ENCODE measurements at places on chromosomes 1 and 21.

DNA sequence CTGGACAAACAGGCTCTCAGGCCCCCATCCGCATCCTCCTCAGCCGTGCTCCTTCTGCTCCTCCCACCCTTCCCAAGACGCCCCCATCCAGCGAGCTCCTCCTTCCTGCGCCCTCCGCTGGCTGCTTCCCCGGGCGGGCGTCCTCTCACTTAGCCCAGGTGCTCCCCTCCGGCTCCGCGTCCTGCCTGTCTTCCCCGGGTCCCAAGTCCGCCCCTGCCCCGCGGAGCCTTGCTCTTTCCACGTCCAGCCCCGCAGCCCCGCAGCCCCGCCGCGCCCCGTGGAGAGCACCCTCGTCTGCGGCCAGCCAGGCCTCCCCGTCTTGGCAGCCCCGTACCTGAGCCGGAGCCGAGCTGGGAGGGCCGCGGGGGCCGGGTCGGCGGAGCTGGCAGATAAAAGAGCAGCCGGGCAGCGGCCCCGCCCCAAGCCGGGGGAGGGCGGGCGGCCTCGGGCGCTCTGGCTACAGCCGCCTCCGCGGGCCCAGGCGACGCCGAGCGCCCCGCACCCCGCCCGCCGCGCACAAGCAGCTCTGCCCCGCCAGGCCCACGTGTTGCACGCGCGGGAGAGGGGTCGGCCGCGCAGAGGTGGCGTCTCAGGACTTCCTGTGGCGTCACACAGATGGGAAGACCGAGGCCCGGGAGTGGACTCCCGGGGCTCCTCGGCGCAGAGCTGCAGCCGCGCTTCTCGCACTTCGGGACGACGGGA lies at the start of gene PAQR7:
Gene PAQR7 (minus strand): TSS at position 555 of the 702 bp plus-strand sequence. CDS start 11,869 bp downstream, outside the sequence.
- H3K27ac ChIP-seq = no peak within 1 kb of the TSS
- no peak within 1 kb of the TSS for H3K4me3 ChIP-seq
- no peak for DNase-seq
- H3K36me3 ChIP-seq = no peaks in the 10 kb centered on the region

DNA sequence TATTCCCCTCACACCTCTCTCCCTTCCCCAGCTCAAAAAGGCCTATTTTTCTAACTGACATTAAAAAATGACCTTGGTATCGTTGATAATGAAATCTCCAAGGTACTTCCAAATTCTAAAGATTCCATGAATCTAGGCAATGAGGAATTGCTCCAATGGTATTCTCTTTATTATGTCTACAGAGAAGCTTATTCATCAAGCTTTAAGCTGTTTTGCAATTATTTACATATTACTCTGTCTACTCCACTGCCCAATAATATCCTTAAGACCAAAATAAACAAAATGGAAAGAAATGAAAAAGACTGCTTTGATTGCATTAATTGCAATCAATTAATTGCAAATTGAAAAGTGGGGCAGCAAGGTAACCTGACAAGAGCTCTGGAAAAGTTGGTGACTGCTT lies 7.9 kb downstream of the PLPP3 start:
- DNase-seq = no peak
- H3K27ac ChIP-seq = no peak overlapping the region
- H3K4me1 ChIP-seq = peaks cover 1% of the 10 kb centered on the region
- no peaks in the 10 kb centered on the region for H3K27me3 ChIP-seq
- no peak overlapping the region for H3K4me3 ChIP-seq

- peak overlapping the region; percentile 97 for H3K27ac ChIP-seq
- peaks cover 28% of the 10 kb centered on the region for H3K36me3 ChIP-seq
- no peaks in the 10 kb centered on the region for H3K27me3 ChIP-seq
- peak; percentile 80 for DNase-seq
- H3K4me1 ChIP-seq = peaks cover 54% of the 10 kb centered on the region
These were observed 820 bp upstream of the TTF2 start for GRCh38 chr1:117059334-117059677.

DNA sequence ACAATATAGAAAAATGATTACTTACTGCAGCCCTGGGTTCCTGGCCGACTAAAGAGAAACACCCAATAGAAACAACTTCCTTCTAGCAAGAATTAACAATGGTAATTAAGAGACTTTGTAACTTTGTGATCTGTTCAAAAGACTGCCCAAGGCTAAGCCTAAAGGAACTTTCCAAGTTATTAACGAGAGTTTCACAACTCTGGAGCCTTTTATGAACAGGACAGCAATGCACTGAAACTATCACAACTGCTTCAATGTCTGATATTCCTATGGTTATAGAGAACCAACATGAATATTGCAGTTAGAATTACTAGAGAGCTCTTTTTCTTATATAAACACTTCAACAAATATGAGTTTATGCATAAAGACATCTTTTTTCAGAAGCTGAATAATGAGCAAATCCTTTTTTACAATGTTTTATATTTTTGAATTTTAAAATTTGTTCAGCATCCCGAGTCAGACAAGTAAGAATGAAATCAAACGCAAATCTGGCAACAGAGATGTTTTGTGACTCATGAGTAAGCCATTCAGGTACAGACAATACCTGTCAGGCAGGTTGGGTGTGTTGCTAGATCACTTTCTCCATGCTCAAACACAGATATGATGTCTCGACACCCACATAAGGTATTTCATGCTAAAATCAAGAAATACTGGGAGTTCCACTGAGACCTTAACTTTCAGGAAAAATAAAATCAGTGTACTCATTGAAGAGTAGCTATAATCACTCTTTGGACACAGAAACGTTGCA lies 22.2 kb upstream of the KCNJ15 start:
- no peak overlapping the region for H3K4me3 ChIP-seq
- DNase-seq = no peak
- H3K36me3 ChIP-seq = no peaks in the 10 kb centered on the region
- no peak overlapping the region for H3K27ac ChIP-seq
- no peaks in the 10 kb centered on the region for H3K4me1 ChIP-seq

DNA sequence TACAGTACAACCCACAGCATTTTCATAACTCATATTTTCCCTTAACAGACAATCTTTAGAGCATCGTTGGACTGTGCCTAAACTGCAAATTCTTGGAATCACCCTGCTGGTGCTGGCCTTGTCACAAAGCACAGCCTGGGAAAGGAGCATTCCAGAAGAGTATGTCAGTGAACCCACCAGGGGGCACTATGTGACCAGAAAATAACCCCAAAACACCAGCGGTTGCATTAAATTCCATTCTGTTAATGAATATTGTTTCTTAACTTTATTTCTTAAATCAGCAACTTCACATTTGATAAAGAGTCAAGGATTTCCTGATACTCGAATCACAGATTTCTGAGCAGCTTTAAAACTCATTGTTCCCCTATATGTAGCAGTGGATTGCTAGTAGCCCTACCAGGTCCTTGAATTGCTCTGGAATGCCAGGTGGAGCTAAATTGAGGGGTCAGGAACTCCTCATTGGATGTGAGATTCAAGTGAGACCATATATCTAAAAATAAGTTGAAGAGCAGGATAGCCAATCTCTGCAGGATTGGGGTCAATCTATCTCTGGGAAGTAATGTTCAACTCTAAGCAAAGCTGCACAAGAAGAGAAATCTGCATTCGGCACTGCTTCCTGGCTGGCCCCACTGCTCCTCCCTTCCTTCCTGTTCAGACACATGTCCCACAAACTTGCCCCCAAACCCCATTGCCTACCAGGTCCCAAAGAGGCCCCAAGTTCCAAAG lies 12.7 kb upstream of the RAB4A start:
- no peaks in the 10 kb centered on the region for H3K27me3 ChIP-seq
- no peak overlapping the region for H3K27ac ChIP-seq
- DNase-seq = peak; percentile 68
- no peaks in the 10 kb centered on the region for H3K36me3 ChIP-seq

GRCh38 chr1:41582351-41582750 lies 97.9 kb upstream of the EDN2 start:
- H3K36me3 ChIP-seq = peaks cover 97% of the 10 kb centered on the region
- no peak for DNase-seq
- no peaks in the 10 kb centered on the region for H3K4me1 ChIP-seq
- no peaks in the 10 kb centered on the region for H3K27me3 ChIP-seq
- H3K27ac ChIP-seq = peak overlapping the region; percentile 2

GRCh38 chr1:177615251-177615650 lies 354.6 kb downstream of the SEC16B start:
- H3K27ac ChIP-seq = no peak overlapping the region
- DNase-seq = no peak
- no peak overlapping the region for H3K4me3 ChIP-seq
- no peaks in the 10 kb centered on the region for H3K36me3 ChIP-seq

DNA sequence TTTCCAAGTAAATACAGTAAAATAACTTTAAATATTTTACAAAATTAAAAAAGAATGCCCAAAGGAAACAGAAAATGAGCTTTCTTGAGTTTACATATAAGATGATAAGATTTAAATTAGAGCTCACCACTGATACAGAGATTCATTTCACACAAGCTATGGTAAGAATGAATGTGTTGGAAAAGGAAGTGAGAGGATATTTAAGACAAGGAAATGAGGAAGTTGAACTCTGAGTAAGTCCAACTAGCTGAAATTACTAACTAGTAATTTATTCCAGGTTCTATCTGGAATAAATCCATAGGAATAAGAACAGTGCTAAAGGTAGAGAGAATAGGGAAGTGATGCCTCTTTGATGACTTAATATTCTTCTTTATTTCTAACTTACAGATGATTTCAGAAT lies 42.4 kb downstream of the FNBP1L start:
- no peak overlapping the region for H3K4me3 ChIP-seq
- no peak for DNase-seq
- no peaks in the 10 kb centered on the region for H3K4me1 ChIP-seq
- no peaks in the 10 kb centered on the region for H3K36me3 ChIP-seq

DNA sequence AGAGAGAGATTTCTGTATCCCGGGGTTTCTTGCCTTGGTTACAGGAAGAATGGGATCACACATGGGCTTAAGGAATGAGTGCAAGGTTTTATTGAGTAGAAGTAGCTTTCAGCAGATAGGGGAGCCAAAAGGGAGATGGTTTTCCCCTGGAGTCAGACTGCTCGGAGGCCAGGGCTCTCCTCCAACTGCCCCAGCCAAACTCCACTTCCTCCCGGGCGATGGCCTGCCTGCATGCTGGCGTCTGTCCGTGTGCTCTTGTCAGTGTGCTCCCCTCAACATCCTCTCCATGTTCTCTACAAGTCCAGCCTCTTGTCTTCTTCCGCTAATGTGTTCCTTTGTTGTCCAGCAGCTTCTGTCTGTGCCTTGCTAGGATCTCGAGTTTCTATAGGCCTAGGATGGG lies 421.3 kb upstream of the ADGRL2 start:
- H3K27ac ChIP-seq = no peak overlapping the region
- no peaks in the 10 kb centered on the region for H3K4me1 ChIP-seq
- no peak for DNase-seq
- H3K27me3 ChIP-seq = no peaks in the 10 kb centered on the region
- H3K4me3 ChIP-seq = no peak overlapping the region

- H3K4me3 ChIP-seq = no peak overlapping the region
- H3K4me1 ChIP-seq = peaks cover 99% of the 10 kb centered on the region
- H3K27ac ChIP-seq = peak overlapping the region; percentile 92
- H3K27me3 ChIP-seq = no peaks in the 10 kb centered on the region
These were observed 7.7 kb downstream of the GALNT2 start for GRCh38 chr1:230074762-230075161.

GRCh38 chr1:209674957-209675564 lies at the start of gene G0S2:
Gene G0S2, plus strand, starts transcription at chr1:209675412. Its CDS starts 273 bp downstream, at chr1:209675685.
- no peaks in the 10 kb centered on the region for H3K36me3 ChIP-seq
- no peak within 1 kb of the TSS for H3K4me3 ChIP-seq
- H3K27me3 ChIP-seq = peaks cover 15% of the 10 kb centered on the region
- H3K27ac ChIP-seq = no peak within 1 kb of the TSS

DNA sequence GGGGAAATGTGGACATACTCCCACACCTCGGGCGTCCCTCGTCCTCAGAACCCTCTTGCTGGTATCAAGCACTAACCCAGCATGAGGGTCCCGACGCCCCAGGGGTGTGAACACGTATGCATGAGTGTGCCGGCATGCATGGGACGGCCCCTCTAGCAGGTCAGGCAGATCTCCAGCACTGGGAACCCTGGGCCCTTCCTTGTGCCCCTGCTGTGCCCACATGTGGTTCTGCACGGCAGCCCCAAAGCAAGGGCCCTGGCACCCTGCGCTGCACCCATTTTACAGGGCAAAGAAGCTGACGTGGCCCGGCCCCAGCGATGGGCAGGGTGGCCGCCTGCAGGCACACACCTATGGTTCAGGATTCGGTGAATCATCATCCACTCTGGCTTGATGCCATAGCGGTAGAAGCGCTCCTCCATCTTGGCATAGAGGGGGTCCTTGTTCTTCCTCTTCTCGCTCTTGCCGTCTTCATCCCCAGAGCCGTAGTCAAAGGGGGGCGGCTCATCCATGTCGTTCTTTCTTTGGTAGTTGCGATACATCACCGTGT lies 34.2 kb downstream of the CHD5 start:
- H3K27ac ChIP-seq = no peak overlapping the region
- no peaks in the 10 kb centered on the region for H3K4me1 ChIP-seq
- H3K36me3 ChIP-seq = no peaks in the 10 kb centered on the region
- H3K4me3 ChIP-seq = no peak overlapping the region

- H3K27ac ChIP-seq = no peak overlapping the region
- DNase-seq = no peak
- H3K4me1 ChIP-seq = no peaks in the 10 kb centered on the region
- H3K27me3 ChIP-seq = peaks cover 19% of the 10 kb centered on the region
- H3K4me3 ChIP-seq = no peak overlapping the region
These were observed 47.0 kb downstream of the C1orf198 start for GRCh38 chr1:230821346-230821745.

DNA sequence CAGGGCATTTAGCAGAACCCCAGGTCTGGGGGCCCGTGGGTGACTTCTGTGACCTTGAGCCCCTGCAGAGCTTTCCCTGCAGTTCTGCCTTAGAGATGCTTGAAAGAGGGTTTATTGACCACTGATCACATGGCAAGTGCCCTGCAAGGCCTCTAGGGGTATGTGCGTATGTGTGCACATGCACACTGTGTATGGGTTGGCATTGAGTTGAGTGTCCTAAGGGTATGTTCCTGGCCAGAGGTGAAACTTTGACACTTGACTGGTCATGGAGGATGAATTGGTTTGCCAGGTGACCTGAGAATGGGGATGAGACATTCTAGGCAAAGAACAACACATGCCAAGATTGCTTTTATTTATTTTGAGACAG lies 17.1 kb downstream of the NUDC start:
- H3K4me1 ChIP-seq = no peaks in the 10 kb centered on the region
- H3K36me3 ChIP-seq = peaks cover 74% of the 10 kb centered on the region
- H3K4me3 ChIP-seq = no peak overlapping the region
- H3K27ac ChIP-seq = no peak overlapping the region
- no peaks in the 10 kb centered on the region for H3K27me3 ChIP-seq

DNA sequence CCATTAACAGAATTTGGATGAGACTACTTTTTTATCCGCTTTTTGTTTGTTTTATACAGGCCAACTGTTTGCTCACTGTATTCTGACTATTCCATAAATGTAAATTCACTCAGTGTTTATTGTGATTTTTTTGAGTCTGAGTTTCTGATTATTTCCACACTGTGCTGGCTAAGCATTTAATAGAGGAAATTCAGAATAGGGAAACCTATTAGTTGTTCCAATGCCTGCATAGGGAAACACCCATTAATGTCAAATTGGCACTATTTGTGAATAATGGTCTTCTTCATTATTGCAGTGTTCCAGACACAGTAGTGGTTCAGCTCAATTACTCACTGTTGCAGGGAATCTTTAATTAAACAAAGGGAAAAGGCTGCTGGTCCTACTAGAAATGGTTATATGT lies 174.7 kb upstream of the SGIP1 start:
- no peak for DNase-seq
- H3K27me3 ChIP-seq = peaks cover 20% of the 10 kb centered on the region
- no peaks in the 10 kb centered on the region for H3K36me3 ChIP-seq

GRCh38 chr1:152954436-152954835 lies 7.4 kb downstream of the SPRR5 start:
- no peaks in the 10 kb centered on the region for H3K36me3 ChIP-seq
- no peaks in the 10 kb centered on the region for H3K4me1 ChIP-seq
- no peak for DNase-seq
- H3K27ac ChIP-seq = no peak overlapping the region
- H3K27me3 ChIP-seq = peaks cover 3% of the 10 kb centered on the region

Data from DND-41 (cell line).